ENCODE measurements at places on chromosomes 11 and 22.

DNA sequence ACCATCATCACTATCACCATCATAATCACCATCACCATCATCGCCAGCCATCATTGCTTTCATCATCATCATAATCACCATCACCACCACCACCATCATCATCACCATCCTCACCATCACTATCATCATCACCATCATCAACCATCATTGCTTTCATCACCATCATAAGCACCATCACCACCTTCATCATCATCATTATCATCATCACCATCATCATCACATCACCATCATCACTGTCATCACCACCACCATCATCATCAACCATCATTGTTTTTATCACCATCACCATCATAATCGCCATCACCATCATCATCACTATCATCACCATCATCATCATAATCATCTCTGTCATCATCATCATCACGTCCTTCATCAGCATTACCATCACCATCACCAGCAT, 9.3 kb upstream of the OSBPL5 start:
- no peak for DNase-seq

- DNase-seq, result no peak
Measured at GRCh38 chr22:19795617-19796008, 35.0 kb downstream of the TBX1 start.

DNA sequence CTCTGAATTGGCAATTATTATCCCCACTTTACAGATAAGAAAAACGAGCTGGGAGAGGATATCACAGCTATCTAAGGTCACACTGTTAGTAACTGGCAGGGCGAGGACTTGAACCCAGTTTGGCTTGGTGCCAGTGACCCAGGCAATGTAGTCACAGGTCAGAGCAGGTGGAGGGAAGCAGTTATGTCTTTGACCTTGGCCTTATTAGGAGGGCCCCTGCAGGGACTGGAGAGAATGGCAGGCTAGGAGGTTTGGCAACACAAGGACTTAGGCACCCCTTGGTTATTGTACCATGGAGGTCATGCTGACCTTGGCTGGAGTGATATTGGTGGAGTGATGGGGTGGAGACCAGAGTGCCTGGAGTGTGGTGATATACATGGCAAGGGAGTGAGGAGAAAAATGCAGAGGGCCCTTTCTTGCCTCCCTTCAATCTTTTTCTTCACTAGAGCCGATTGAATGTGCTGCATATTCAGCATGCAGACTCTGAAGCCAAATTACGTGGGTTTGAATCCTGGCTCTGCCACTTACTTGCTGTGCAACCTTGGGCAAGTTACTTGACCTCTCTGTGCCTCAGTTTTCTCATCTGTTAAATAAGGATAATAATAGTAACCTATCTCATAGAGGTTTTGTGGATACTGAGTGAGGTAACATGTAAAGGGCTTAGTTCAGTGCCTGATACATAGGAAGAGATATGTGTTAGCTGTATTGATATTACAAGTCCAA, 92.7 kb upstream of the TBCEL start:
- no peak for DNase-seq

DNA sequence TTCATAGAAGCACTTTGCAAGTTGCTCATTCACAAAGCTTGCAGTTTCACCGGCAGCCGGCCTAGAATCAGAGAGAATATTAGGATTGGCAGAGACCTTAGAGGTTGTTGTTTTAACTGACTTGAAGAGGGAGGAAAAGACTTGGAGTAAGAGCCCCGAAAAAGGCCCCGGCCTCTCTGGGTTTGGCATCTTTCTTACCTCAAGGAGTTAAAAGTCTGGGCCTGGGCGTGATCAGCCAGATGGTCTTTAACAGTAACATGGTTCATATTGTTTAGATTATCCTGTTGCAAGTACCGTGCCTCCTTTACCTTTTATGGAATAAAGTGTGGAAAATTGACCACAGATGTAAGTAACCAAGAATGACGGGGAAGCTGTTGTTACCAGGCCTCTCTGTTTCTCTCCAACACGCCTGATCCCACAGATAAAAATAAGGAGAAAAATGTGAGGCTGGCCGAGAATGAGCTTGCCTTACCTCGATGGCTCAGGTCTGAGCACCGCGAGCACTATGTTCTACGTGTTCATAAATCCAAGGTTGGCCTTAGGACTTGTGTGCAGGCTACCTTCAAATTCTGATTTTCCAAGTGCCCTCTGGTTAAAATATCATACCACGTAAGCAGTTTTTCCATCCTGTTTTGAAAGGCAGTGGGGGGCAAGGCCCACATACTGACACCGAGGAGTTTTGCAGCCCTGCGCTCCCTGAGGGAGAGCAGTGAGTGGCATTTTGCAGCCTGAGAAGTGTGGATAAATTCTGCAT, 56.4 kb downstream of the PARVA start:
- DNase-seq, result no peak

DNA sequence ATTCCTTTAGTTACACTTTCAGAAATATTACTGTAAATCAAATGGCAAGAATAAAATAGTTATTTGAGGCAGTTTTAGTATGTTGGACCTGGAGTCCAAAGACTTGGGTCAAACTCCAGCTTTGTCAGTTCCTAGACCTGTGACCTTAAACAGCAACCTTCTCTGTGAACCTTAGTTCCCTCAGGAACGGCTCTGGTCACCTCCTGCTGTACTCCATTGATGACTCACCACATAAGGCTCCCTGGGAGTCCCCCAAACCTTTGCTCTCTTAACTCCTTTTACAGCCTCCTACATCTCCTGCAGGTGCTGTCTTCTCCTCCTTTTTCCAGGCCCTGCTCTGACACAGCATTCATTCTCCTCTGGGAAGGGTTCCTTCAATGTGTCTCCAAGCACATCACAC, 29.1 kb downstream of the LIMK2 start:
- no peak for DNase-seq

DNA sequence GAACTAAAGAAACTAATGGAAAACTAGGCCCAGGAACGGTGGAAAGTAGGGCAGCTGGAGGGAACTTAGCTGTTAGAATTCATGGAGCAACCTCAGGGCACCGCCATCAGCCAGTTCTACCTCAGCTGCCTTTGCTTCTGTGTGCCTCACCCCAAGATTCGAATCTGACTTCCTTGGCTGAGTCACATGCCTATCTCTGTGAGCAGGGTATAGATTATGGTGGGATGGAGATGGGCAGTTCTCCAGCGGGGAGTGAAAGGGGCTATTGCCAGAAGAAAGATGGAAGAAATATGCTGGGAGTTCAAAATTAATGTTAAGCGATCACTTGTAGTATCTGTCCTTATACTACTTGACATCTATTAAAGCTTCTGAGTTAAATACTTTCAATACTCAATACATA, 18.9 kb upstream of the VWA5A start:
- DNase-seq, result no peak

DNA sequence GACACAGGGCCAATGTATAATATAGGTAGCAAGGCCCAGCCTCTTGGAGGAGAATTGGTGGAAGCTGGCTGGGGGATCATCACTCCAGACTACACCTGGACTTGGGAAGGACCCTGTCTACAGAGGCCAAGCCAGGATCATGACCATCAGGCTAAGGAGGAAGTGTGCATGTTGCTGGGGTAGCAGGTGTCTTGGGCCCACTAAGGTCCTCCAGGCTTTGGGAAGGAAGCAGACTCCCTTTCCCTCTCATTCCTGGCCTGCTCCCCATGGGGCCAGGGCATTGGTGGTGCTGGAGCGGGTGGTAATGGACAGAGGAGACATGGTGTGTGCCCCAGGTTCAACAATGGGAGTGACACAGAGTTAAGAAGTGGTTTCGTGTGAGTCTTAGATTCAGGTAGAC, 16.0 kb upstream of the TUB start:
- DNase-seq, result no peak

GRCh38 chr11:103875855-103876510, 160.5 kb upstream of the DDI1 start:
- DNase-seq, result no peak

- no peak for DNase-seq
Measured at GRCh38 chr22:43931771-43932170, 8.2 kb downstream of the PNPLA3 start.

DNA sequence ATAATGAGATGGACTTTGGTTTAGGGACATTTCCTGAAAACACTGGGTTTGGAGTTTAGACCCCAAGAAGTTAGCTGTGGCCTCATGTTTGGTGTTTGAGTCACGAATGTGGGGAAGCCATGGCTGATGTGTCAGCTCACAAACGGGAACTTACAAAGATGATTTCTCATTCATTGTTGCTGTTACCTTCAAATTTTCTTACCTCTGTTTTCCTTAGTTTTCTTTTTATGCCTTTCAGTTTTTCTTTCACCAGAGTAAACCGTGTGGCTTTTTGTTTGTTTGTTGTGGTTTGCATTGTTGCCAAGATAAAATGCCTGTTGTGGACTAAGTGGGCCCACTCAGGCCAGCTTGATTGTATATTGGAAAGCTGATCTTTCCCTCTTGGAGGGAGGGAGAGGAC, 89.1 kb downstream of the SWAP70 start:
- no peak for DNase-seq

DNA sequence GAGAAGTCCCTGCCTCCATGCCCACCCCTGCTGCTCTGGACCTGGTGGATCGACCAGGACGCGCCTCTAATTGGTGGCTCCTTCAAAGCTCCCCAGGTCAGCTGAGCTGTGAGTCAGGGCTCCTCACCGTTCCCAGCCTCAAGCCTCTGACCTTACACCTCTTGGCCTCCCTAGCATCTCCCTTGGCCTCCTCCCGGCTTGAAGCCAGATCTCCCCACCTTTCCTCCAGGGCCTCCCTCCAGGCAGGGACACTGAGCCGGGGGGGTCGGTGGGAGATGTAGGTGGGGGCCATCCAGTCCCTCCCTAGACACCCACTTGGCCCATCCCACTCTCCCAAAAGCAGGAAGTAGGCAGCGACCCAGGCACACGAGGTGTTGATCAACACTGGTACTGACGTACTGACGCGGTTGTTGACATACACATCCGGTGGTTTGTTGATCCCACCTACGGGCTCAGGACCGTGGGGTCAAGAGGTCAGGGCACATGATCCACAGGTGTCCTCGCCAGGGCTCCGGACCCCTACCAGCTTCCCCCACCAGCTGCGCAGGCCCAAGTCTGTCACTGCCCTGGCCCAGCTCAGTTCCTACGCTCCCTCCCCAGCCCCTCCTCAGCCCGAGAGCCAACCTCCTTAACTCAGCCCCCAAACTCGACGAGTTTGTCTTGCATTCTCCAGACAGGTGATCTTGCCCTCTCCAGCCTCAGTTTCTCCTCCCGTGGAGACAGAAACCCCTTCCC, 802 bp downstream of the ATG2A start:
- peak; percentile 53 for DNase-seq

GRCh38 chr11:98300719-98301118, 720.0 kb upstream of the CNTN5 start:
- DNase-seq, result no peak

GRCh38 chr11:63491240-63491587, 247 bp upstream of the PLAAT5 start:
- no peak for DNase-seq

GRCh38 chr22:50564289-50564688, 1.6 kb upstream of the SYCE3 start:
- no peak for DNase-seq

DNA sequence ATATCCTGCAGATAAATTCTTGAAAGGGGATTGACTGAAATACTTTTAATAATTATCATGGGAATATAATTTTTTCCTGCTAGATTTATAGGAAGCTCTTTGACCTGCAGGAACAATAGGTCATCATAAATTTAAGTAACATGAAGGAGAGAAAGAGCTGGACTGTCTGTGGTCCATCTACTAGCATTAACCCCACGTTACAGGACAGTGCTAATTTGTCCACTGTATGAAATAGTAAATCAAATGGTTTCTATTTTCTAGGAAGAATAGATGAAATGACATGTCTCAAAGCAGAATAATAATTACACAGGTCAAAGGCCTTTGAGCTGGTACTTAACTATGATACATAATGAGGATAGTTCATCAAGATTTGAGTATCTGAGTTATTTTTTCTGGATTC, 825.4 kb upstream of the CNTN5 start:
- DNase-seq, result no peak

- no peak for DNase-seq
Measured at GRCh38 chr11:56855217-56855616, 106.7 kb upstream of the OR9G4 start.

DNA sequence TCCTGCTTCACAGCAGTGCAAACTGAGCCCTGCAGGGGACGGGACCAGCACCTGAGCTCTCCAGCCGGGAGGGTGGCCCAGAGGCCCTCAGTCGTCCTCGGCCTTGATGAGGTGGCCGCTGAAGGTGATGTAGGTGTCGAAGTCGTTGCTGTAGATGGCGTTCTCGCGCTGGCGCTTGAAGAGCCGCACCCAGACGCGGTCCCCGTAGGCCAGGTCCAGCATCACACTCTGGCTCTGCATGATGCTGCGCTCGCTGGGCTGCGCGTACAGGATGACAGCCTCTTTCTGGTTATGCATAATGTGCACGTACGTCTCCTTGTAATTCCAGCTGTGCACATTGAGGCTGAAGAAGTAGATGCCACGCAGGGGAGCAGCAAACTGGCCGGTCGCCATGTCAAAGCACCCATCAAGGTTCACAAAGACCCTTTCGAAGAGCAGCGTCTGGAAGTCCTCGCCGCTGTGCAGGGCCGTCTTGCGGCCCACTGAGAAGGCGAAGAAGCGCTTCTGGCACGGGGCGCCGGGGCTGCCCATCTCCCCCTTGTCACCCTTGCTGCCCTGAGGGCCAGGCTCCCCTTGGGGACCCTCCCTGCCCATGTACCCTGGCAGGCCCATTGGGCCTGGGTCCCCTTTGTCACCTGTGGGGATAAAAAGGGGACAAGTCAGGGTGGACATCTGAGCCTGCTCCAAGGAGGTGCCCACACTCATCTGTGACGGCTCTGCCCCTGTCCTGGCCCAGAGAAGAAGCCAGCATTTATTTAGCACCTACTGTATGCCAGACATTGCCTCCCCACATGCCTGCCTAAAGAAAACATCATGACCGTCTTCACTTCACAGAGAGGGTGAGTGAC, 5.7 kb downstream of the C1QTNF6 start:
- peak; percentile 25 for DNase-seq

All from GM12892 (cell line).